ENCODE measurements at places on chromosomes 4 and X. TPM values are rescaled to one million over a fixed set of nuclear protein-coding genes. Genes with fewer than 3 reads are reported as not detected.

- no peaks in the 10 kb centered on the region for H3K36me3 ChIP-seq
- H3K4me3 ChIP-seq, result no peak overlapping the region
- no peak for DNase-seq
- H3K4me1 ChIP-seq, result peaks cover 27% of the 10 kb centered on the region
- H3K27me3 ChIP-seq, result peaks cover 15% of the 10 kb centered on the region
- H3K27ac ChIP-seq, result no peak overlapping the region
These were observed 13.0 kb downstream of the CORIN start for GRCh38 chr4:47824840-47825239.

DNA sequence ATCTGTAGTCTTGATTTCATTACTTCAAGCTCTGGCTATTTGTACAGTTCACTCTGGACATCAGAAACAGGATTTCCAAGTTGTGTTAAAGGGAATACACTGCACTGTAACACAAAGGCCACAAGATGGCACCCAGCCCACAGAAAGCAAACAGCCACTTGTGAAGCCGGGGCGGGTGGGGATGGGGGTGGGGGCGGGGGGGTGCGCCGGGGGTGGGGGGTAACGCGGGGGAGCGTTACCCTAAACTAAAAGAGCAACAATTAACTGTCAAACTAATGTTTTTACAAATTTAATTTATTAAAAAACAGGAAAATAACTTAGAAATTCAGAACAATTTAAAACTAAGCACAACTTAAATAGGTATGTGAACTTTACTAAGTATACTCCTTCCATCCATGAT is 27.3 kb downstream of the PRDX4 start:
- no peaks in the 10 kb centered on the region for H3K27me3 ChIP-seq
- H3K4me3 ChIP-seq, result no peak overlapping the region
- no peak overlapping the region for H3K27ac ChIP-seq
- DNase-seq, result no peak
- no peaks in the 10 kb centered on the region for H3K36me3 ChIP-seq

DNA sequence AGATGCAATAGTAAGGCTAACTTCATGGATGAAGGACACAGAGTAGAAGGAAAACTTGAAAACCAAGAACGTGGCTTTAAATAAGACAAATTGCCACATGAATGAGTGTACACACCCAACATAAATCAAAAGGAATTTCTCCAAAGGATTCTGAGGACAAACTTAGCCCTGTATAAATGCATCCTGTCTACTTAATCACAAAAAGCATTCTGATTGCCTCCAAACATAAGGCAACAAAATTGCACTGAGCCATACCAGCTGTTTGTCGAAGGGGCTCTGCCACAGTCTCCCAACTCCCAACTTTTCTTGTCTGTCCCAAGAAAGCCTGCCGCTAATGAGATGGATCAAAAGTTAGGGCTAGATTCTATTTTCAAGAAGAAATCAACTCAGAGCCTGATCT is 194.3 kb downstream of the SOWAHB start:
- peaks cover 15% of the 10 kb centered on the region for H3K27me3 ChIP-seq
- no peaks in the 10 kb centered on the region for H3K36me3 ChIP-seq
- no peak overlapping the region for H3K27ac ChIP-seq
- DNase-seq, result no peak
- no peak overlapping the region for H3K4me3 ChIP-seq
- H3K4me1 ChIP-seq, result no peaks in the 10 kb centered on the region

DNA sequence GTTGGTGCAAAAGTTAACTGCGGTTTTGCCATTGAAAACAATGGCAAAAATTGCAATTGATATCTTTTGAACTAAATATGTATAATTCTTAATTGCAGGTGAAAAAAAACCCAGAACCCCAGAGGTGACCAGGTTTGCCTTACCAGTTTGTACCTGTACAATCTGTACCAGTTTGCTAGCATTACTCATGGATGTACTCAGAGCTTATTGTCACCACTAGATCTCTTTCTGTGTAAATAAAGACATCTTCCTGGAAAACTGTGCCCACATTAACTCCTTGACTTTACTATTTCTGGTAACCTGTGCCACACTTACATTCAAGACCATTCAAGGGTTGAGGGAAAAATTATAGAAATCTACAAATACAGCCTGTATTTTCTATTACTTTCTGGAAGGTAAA is 139.7 kb downstream of the ELOVL6 start:
- H3K4me3 ChIP-seq, result peak overlapping the region; percentile 56
- H3K27me3 ChIP-seq, result no peaks in the 10 kb centered on the region
- no peak for DNase-seq

GRCh38 chrX:100717363-100717762 is 14.6 kb downstream of the SYTL4 start:
- no peak overlapping the region for H3K27ac ChIP-seq
- H3K36me3 ChIP-seq, result no peaks in the 10 kb centered on the region
- H3K27me3 ChIP-seq, result peaks cover 2% of the 10 kb centered on the region
- no peaks in the 10 kb centered on the region for H3K4me1 ChIP-seq
- no peak for DNase-seq

DNA sequence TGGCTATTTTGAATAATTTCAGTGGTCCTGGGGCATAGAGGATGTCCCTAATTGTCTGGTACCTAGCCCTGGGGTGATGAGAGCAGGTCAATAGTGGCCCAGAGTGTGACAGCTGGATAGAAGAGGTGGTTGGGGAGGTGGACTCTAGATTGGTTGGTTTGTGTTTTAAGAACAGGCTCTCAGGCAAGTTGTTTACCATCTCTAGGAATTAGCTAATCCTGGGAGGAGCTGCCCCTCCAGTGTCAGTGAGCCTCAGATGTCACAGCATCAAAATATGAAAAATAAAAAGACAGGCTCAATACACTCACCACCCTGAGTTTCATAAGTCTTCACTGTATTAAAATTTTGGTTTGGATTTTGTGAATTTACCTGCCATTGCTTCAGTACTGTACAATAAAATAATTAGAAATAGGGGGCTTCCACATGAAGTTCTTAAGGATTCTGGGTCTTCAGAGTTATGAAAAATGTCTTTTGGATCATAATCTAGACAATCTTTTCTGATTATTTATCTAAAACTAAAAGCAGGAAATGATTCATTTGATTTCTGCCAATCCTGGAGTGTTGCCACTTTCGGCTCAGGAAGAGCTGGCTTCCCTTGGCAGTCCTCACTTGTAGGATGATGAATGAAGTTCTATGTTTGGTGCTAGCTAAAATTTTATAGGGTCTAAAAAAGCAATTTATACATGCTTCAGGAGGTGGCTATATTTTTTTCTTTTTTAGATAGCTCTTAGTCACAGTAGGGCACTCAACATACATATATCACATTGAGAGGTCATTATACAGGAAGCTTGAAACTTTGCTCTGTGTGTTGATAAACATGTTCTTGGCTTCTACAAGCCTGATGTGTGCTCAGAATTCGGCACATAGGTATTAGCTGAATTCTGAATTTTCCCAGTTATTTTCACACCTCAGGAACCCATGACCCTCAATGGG is 395.1 kb downstream of the RAB28 start:
- no peaks in the 10 kb centered on the region for H3K36me3 ChIP-seq
- H3K27ac ChIP-seq, result no peak overlapping the region
- H3K27me3 ChIP-seq, result peaks cover 6% of the 10 kb centered on the region
- H3K4me1 ChIP-seq, result no peaks in the 10 kb centered on the region

GRCh38 chrX:95509474-95509873 is 1175.2 kb upstream of the DIAPH2 start:
- no peak overlapping the region for H3K27ac ChIP-seq
- H3K36me3 ChIP-seq, result no peaks in the 10 kb centered on the region

- no peak overlapping the region for H3K27ac ChIP-seq
- no peaks in the 10 kb centered on the region for H3K36me3 ChIP-seq
- no peaks in the 10 kb centered on the region for H3K4me1 ChIP-seq
These were observed 587.5 kb upstream of the LCORL start for GRCh38 chr4:18608908-18609533.

DNA sequence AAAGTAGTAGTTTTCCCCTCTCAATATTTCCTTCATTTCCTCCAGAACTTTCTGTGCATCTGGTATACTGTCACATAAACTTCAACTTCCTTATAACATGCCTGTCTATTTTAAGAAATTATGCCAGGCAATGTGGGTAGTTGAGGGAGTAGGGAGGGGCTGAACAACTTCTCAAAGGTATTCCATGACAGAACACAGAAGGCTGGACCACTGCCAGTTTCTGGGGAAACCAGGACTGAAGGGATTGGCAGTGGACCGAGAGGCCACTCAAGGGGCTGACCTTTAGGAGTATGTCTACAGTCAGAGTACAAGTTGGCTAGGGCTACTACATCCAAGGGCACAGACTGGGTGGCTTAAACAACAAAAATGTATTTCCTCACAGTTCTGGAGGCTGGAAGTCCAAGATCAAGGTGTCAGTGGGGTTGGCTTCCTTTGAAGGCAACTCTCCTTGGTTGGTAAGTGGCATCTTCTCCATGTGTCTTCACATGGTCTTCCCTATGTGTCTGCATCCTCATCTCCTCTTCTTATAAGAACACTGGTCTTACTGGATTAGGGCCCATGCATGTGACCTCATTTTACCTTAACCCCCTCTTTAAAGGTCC is 6.9 kb downstream of the SH3RF1 start:
- no peak for DNase-seq
- no peaks in the 10 kb centered on the region for H3K4me1 ChIP-seq
- H3K27me3 ChIP-seq, result peaks cover 49% of the 10 kb centered on the region
- H3K36me3 ChIP-seq, result no peaks in the 10 kb centered on the region
- H3K27ac ChIP-seq, result no peak overlapping the region

DNA sequence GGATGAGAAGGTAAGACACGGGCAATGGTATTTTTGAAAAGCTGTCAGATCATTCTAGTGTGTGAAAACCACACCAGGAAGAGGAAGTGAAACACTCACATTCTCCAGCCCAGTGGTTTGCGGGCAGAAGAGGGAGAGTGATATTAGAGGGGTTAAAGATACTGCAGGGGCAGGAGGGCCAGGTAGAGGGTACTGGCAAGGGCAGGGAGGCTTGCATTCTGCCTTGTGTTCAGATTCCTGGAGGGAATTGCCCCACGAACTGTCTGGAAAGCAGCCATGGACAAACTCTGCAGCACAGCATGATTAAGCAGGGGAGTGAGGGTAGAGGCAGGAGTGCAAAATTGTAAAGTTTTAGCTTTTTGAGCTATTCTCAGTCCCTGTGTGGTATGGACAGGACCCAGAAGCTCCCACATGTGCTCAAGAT is 30.9 kb downstream of the NIPAL1 start:
- peaks cover 44% of the 10 kb centered on the region for H3K4me1 ChIP-seq
- peaks cover 10% of the 10 kb centered on the region for H3K27me3 ChIP-seq
- H3K36me3 ChIP-seq, result peaks cover 3% of the 10 kb centered on the region

DNA sequence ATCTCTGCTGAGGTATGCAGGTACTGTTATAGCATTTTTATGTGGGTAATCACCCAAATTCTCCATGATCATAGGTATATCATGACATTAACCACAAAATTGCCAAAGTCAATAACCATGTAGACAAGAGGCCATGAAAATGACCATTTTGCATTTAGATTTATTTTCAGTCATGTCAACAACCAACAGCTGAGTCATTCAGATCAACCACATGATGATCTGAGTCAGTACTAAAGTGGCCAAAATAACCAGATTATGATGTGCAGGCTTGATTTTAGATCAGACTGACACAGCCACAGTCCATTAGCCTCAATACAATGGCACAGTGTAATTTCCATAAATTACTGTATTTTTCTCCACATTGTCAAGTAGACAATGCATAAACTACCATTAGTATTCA is 240.5 kb downstream of the GRIA3 start:
- no peak overlapping the region for H3K4me3 ChIP-seq
- H3K27ac ChIP-seq, result no peak overlapping the region
- no peaks in the 10 kb centered on the region for H3K36me3 ChIP-seq
- no peaks in the 10 kb centered on the region for H3K4me1 ChIP-seq
- H3K27me3 ChIP-seq, result peaks cover 6% of the 10 kb centered on the region

GRCh38 chr4:139799615-139800014 is 134.0 kb downstream of the MGST2 start:
- DNase-seq, result no peak
- no peak overlapping the region for H3K4me3 ChIP-seq
- H3K27me3 ChIP-seq, result peaks cover 2% of the 10 kb centered on the region
- peaks cover 36% of the 10 kb centered on the region for H3K4me1 ChIP-seq
- H3K27ac ChIP-seq, result no peak overlapping the region
- peaks cover 1% of the 10 kb centered on the region for H3K36me3 ChIP-seq

- H3K4me1 ChIP-seq, result no peaks in the 10 kb centered on the region
- no peak for DNase-seq
- H3K27ac ChIP-seq, result no peak overlapping the region
- H3K4me3 ChIP-seq, result no peak overlapping the region
- peaks cover 1% of the 10 kb centered on the region for H3K27me3 ChIP-seq
These were observed 12.7 kb upstream of the CXCL8 start for GRCh38 chr4:73727685-73728084.

GRCh38 chrX:39022106-39022505 is 220.8 kb downstream of the MID1IP1 start:
- DNase-seq, result no peak

DNA sequence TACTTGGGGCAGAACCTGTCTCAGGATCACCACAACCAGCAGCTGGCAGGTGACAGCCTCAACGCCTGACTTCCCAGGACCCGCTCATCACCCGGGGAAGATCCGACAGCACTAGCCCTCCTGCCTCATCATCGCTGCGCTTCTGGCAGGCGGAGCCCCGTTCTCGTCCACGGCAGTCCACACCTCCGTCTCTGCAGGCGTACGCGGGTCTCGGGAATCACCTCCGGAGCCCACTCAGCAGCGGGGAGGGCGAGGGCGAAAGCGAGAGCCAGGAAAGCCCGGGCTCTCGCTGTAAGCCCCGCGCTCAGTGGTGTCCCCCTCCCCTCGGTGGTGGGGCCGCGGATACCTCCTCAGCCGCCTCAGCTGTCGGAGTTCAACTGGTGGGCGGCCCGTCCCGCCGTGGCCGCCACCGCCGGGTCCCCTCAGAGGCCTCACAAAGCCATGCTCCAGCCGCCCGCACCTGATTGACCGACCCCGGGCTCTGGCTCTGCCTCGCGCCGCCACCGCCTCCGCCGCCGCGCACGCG is 518 bp upstream of the CNKSR2 start:
- H3K36me3 ChIP-seq, result no peaks in the 10 kb centered on the region
- H3K27me3 ChIP-seq, result no peaks in the 10 kb centered on the region
- peak; percentile 48 for DNase-seq
- peaks cover 10% of the 10 kb centered on the region for H3K4me1 ChIP-seq
- H3K4me3 ChIP-seq, result peak overlapping the region; percentile 79
- H3K27ac ChIP-seq, result peak overlapping the region; percentile 76

GRCh38 chrX:13099121-13099520 is 54.7 kb upstream of the FAM9C start:
- no peaks in the 10 kb centered on the region for H3K27me3 ChIP-seq
- H3K4me1 ChIP-seq, result peaks cover 33% of the 10 kb centered on the region
- DNase-seq, result no peak
- H3K27ac ChIP-seq, result peak overlapping the region; percentile 4

SLC49A3 gene
- 2.0 TPM for total RNA-seq

TRAM1L1 gene
- not detected for total RNA-seq

MAGT1 gene
- total RNA-seq, result 44.8 TPM

WDFY3 gene
- 0.71 TPM for total RNA-seq

CCDC120 gene
- 9.1 TPM for total RNA-seq

TEX13C gene
- total RNA-seq, result not detected

EBP gene
- 200 TPM for total RNA-seq
